Activated CD4-positive, alpha-beta memory T cell treated with anti-CD3 and anti-CD28 coated beads, Interleukin-2, amount 10 ng/mL, durations not matched to agents 7 days and 5 days (primary cell): ENCODE measurements at places on chromosomes 16 and 17. TPM values are rescaled to one million over a fixed set of nuclear protein-coding genes. Genes with fewer than 3 reads are reported as not detected.

Gene DPEP2
- 18.1 TPM for total RNA-seq

Gene ATP1B2
- 0.25 TPM for total RNA-seq

Gene MGAT5B
- 0.13 TPM for total RNA-seq

Gene IRX5
- total RNA-seq: 0.38 TPM

Gene PPP1R27
- total RNA-seq: not detected

Gene AIPL1
- not detected for total RNA-seq

Gene CTRB2
- not detected for total RNA-seq

Gene ITPRIPL2
- 11.1 TPM for total RNA-seq

Gene ZNF287
- total RNA-seq: 7.4 TPM

Gene USP43
- 0.30 TPM for total RNA-seq

Gene KCNH4
- total RNA-seq: 0.08 TPM

Gene CCL8
- total RNA-seq: not detected

Gene SPATA22
- total RNA-seq: not detected

Gene KRT12
- total RNA-seq: not detected

Gene MYH11
- total RNA-seq: 0.10 TPM

Gene HSD3B7
- 7.5 TPM for total RNA-seq

Gene KRT24
- not detected for total RNA-seq

Gene DNAH3
- 0.03 TPM for total RNA-seq

Gene CDH1
- 0.20 TPM for total RNA-seq

Gene BTBD17
- not detected for total RNA-seq

Gene ZNF385C
- total RNA-seq: not detected

Gene TP53TG3
- total RNA-seq: not detected

Gene SLFN13
- 82.6 TPM for total RNA-seq

Gene PLLP
- not detected for total RNA-seq

Gene CD2BP2
- total RNA-seq: 75.9 TPM

Gene CHST6
- total RNA-seq: not detected

Gene CD300LB
- not detected for total RNA-seq

Gene HS3ST3A1
- 2.8 TPM for total RNA-seq

Gene CDH3
- 0.33 TPM for total RNA-seq

Gene PGAP3
- 14.2 TPM for total RNA-seq
